ENCODE measurements at places on chromosomes 13 and 19.

DNA sequence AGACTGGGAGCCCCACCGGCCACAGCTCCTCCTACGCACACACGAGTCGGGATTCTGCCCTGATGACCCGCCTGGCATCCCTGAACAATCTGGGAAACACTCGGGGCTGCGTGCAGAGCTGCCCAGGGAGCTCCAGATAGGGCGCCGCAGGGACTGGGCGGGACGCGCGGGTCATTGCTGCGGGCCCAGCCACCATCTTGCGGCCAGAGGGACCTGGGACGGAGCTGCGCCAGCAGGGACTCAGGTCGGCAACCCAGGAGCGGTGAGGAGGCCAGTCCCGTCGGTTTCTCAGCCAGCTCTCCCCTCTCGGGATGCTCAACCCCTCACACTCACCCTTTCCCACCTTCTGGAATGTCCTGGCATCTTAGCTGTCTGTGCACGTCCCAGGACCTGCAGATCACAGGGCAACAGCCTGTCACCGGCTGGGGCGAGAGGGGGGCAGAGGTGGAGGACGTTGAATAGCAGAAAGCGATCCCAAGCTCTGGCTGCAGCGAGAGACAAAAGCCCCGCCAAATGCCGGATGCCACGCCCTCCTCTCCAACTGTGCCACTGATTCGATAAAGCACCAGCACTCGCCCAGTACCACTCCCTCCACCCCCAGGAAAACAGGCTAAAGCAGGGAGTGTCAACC, 20.4 kb upstream of the ZNF91 start:
- no peak for DNase-seq

GRCh38 chr19:49781394-49781793, 14.6 kb downstream of the AP2A1 start:
- no peak for DNase-seq

- DNase-seq: no peak
Measured at GRCh38 chr13:72875233-72875632, 93.3 kb downstream of the PIBF1 start.

GRCh38 chr19:47492137-47492533, 8.1 kb upstream of the KPTN start:
- no peak for DNase-seq

- no peak for DNase-seq
Measured at GRCh38 chr13:90502153-90502552, 845.3 kb upstream of the MIR17HG start.

GRCh38 chr19:2043251-2043641, 7.8 kb downstream of the MKNK2 start:
- DNase-seq: no peak

GRCh38 chr19:38809592-38810252, 3.0 kb downstream of the LGALS4 start:
- no peak for DNase-seq

- DNase-seq: no peak
Measured at GRCh38 chr13:34174671-34175145, 356.8 kb downstream of the RFC3 start.

GRCh38 chr19:13872695-13873389, 4.1 kb upstream of the NANOS3 start:
- DNase-seq: no peak
